Suppressor macrophage (primary cell): ENCODE measurements at places on chromosomes 4 and X.

- DNase-seq, result no peak
Observed at GRCh38 chrX:132802033-132802432, 156.4 kb downstream of the HS6ST2 start.

- DNase-seq, result no peak
Observed at GRCh38 chr4:72118017-72118416, 86.2 kb downstream of the NPFFR2 start.

- DNase-seq, result no peak
Observed at GRCh38 chr4:165953181-165953580, 80.1 kb downstream of the TLL1 start.

DNA sequence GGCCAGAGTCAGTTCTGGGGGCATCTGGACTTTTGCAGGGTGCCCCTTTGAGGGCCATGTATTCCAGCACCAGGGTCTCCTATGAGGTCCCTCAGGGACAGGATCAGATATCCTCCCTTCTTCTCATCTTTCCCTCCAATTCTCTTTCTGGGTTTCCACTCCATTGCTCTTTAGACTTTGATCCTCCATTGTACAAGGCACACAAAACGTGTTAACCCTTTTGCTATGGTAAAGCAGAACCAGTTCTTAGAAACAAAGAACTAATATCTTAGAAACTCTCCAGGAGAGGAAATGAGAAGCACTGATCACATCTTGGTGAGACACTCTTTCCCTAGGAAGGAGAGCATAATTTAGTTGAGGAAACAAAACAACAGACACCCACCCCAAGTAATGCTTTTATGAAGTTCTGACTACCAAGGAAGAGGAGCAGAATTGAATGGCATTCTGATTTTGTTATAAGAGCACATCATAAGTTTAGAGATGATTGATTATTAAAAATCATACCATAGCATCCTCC, 200.7 kb upstream of the NPY2R start:
- DNase-seq, result no peak

GRCh38 chr4:174742561-174742960, 86.5 kb downstream of the GLRA3 start:
- DNase-seq, result no peak

DNA sequence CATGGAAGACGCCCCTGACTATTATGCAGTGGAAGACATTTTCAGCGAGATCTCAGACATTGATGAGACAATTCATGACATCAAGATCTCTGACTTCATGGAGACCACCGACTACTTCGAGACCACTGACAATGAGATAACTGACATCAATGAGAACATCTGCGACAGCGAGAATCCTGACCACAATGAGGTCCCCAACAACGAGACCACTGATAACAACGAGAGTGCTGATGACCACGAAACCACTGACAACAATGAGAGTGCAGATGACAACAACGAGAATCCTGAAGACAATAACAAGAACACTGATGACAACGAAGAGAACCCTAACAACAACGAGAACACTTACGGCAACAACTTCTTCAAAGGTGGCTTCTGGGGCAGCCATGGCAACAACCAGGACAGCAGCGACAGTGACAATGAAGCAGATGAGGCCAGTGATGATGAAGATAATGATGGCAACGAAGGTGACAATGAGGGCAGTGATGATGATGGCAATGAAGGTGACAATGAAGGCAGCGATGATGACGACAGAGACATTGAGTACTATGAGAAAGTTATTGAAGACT, 3.6 kb downstream of the TSPYL2 start:
- DNase-seq, result no peak
